ENCODE measurements at places on chromosomes 7 and 10.

GRCh38 chr10:96910488-96911395 lies 78.6 kb downstream of the LCOR start:
- peak; percentile 30 for DNase-seq

- DNase-seq, result no peak
Observed at GRCh38 chr7:143885951-143886350, 16.0 kb downstream of the TCAF1 start.

DNA sequence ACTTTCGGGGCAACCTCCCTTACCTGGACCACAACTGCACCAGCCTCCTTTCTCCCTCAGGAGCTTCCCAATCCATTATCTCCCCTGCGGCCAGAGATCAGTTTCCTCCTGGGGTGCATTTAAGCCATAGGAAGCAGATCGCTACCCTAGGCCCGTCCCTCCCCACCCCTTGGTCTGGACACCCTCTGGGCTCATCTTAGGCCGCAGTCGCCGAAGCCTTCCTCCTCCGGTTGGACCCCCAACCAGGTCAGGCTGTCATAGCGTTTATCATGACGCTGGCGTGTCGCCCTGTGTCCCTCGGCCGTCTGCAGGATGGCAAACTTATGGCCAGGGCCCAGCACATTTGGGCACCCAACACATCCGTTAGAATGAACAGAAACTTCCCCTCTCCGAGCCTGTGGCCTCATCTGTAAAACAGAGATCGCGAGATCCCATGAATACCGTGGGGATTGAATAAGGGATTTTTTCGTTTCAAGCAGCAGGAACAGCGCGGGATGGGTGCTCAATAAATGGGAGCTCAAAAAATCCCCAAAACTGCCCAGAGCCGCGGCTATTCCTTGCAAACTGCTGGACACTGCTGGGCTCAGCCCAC lies 669 bp upstream of the AP5Z1 start:
- peak; percentile 85 for DNase-seq

DNA sequence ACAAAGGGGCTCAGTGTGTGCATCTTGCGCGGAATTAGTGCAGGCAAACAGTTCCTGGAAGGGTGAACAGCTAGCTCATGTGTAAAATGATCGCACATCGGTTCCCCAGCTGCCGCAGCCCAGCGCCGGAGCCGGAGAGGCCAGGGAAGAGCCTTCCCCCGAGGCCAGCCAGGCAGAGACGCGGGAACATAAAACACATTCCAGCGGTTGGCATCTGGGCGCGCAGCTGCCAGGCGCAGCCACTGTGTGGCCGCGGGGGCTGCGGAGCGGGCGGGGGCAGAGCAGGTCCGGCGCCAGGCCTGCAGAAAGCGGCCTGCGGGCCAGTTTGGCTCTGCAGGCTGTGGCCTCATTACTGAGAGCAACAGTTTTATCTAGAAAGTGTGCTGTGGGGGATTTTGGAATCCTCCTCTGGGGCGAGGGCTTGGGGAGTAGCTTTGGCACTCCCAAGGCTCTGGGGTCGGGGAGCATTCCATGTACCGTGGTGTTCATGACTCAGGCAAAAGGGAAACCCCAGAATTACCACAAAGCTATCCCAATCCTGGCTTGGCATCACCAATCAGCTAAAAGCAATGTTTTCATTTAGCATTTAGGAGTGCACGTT lies 74.3 kb downstream of the SAMD9 start:
- peak; percentile 92 for DNase-seq

DNA sequence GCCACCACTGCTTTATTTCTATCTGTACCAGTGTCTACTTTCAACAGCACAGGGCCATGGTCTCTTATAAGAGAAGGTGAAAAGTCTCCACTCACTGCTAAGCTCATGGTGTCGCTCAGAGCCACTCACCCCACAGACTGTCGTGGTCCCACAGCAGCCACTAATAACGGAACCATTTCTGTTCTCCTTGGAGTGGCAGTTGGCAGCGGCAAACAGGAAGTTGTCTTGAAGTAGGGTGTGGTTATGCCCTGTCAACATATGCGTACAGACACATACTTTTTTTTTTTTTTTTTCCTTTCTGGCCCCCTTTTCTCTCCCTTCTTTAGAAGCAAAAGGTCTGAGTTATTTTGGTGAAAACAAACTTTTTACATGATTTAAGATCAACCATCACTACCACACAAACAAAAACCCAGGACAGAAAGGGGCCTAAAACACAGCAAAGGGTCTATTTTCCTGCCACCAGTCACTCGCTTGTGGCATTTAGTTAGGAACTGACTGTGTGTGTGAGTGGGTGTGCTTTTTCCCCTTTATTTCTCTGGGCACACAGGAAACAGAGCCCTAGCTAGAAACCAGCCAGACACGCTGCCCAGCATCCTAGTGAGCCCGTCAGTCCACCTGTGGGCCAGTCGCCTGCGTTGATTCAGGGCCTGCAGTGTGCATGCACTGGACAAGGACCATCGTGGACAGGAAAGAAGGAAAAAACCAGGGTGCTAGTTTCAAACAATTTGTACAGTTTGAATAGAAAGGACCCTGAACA lies 96.7 kb upstream of the EFCAB10 start:
- no peak for DNase-seq

DNA sequence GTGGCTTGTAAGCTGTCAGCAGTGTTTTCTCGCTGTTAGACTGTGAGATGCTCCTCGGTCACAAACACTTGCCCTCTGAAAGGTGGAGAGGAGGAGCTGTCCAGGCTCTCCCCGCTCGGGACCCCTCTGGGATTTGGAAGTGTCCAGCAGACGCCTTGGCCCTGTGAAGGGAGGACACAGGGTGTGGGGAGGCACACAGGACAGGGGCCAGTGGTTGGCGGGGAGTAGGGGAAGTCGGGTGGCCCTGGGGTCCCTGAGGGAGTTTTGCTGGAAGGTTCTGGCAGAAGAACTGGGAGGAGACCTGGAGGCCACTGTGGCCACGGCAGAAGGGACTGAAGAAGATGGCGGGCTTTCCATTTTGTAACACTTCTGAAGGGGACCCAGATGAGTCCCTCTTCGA lies 47.2 kb upstream of the DPYSL4 start:
- DNase-seq, result no peak

GRCh38 chr7:18283045-18283444 lies 212.5 kb upstream of the HDAC9 start:
- DNase-seq, result no peak

DNA sequence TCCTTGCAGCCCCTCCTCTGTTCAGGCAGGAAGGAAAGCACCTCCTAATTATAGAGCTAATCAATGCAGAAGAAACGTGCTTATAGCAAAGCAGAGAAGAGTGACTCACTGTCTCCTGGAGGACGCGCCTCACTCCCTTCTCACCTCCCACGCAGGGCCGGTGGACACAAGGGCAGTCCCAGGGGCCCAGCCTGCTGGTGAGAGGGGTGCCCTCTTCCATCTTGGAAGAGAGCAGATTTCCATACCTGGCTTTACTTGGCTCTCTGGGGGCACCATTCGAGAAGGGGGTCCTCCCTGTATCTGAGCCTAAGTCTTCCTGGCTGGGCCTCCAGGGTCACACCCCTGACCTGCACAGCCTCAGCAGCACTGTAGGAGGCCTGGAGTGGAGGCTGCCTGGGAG lies 55.8 kb downstream of the RASGEF1A start:
- DNase-seq, result peak; percentile 19

GRCh38 chr10:99532687-99533495 lies at the start of gene NKX2-3:
NKX2-3 (plus strand) TSS chr10:99532942; CDS start chr10:99533132, 190 bp downstream.
- DNase-seq, result peak; percentile 36

GRCh38 chr10:6647811-6648526 lies 67.9 kb upstream of the PRKCQ start:
- DNase-seq, result no peak

- DNase-seq, result no peak
Observed at GRCh38 chr10:51235865-51236264, 161.6 kb downstream of the PRKG1 start.

DNA sequence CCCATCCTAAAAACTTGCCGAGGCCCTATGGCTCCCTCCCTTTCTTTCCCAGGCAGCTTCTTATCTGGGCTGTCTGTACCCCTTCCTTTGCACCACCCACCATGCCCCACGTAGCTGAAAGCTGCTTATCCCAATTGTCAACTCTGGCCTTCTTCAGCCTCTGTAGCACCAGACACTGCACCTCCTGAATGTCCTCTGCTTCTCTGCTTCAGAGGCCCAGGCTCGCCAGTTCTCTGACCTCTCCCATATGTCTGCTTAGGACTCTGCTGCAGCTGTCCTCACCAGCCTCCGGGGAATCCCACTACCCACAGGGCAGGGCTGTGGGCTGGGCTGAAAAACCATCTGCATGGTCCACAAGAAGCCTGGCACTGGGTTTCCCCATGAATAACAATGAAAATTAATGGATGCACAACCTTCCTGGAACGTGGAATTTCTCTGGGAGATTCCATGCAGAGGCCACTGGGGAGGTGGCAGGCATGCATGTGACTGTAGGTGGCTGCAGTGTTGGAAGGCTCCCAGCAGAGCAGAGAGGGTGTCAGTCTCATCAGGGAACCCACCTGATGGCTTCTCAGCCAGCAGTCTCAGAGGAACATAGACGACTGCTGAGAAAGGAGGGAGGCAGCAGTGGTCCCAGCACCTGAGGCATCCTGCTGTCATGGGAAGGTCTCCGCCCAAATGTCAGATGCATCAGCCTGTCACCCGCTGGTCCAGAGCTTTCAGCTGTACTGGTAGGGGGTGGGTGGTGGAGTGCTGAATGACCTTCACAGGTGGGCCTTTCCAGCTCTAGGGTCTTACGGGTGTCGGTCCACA lies 16.8 kb upstream of the SH2D4B start:
- DNase-seq, result no peak

DNA sequence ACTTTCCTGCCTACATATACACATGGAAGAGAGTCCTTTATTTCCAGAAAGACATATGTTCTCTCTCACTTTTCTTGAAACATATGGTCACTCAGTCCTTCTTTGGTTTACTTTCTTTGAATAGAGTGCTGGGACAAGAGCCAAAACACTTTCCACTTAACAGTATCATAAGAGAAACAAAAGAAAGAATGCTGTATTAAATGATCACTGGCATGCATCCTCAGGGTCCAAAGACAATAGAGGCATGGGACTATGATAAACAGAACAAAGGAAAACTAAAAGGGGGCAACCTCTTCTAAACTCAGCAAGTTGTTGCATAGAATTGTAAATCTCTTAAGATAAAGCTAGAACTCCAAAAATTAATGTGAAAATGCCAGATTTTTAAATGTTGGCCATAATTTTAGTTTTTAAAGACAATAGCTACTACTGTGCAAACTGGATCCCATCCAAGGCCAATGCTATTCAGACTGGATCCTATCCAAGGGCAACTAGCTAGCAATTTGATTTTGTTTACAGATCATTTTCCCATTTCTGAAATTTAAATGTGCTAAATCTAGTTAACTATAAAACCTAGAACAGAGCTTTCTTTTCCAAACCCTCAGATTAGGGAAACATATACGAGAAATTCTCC lies 687.5 kb downstream of the SORCS3 start:
- DNase-seq, result no peak

- no peak for DNase-seq
Observed at GRCh38 chr7:30066687-30067086, 38.5 kb downstream of the PLEKHA8 start.

DNA sequence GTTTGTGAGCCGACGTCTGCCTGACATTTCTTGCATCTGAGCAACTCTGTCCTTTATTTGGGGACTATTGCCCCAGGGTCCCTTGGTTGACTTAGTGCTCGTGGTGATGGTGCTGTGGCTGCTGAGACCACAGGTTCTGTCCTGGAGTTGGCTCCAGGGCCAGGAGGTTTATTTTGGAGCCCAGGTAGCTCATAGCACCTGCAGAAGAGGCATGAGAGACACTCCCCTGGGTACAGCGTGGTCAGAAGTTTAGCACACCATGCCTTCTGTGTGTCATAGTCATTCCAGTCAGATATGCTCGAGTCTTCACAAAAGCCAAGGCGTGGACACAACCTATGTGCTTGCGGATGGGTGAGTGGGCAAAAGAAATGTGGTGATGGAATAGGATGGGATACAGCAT lies 496.9 kb downstream of the TCERG1L start:
- no peak for DNase-seq

DNA sequence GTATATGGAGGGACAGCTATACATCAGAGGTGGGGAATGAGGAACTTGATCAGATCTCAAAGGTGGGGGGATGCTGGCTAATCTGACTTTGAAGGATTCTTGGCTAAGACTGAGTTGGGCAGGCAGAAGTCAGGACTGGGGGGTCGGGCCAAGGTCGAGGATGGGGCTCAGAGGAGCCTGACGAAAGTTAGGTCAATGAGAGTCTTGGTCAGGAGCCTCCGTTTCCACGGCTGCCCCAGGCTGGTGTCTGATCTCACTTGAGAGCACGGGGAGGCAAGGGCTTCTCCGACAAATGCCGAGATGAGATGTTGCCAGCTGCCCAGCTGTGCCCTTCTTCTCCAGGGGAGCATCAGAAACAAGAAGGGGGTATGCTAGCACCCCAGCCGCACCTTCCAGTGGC lies 5.7 kb downstream of the SLC29A3 start:
- no peak for DNase-seq

- DNase-seq, result no peak
Observed at GRCh38 chr10:129952378-129953118, 11.5 kb downstream of the EBF3 start.

DNA sequence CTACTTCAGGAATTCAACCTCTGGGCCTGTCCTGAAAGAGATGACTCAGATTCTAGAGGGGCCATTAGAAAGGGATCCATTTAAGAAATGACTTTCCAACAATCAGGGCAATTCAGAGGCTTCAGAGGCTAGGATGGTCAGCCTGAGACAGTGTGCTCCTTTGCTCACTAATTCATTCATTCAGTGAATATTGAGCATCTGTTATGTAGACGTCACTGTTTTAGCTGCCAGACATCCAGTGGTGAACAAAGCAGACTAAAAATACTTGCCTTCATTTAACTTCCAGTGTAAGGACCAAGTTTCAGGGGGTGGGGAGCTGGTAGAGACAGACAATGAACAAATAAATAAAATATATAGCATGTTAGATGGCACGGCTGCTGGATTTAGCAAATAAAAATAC lies 1.6 kb downstream of the KIAA1217 start:
- no peak for DNase-seq

GRCh38 chr7:129853661-129854268 lies 99.0 kb downstream of the UBE2H start:
- peak; percentile 72 for DNase-seq

- DNase-seq, result no peak
Observed at GRCh38 chr10:94239696-94240095, 123.0 kb downstream of the NOC3L start.

DNA sequence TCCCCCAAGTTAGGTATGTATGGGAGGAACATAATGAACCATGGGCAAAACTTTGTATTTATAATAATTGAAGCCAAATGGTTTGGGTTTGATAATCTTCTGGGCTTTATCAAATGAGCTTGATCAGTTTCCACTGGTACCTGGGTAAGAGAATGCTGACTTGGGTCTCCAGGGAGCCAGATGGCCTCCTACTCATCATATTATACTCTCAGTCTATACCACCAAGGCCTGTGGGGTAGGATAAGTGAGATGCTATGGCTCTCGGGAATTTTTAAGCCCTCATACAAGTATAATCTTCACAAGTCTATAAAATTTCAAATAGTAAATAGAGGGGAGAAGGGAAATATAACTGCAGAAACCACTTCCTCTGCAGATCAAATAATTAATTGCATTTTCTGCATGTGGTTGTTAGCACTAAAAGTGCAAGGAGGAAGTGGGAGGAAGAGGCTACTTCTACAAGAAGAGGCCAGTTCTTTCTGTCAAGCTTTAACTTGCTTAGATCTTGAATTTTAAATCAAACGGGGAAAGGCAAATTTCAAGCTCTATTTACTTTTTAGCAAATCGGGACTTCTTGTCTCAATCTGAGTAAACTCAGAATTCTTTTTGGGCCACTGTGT lies 349.0 kb downstream of the SORCS1 start:
- DNase-seq, result no peak

All from cardiac fibroblast (primary cell).